ENCODE measurements at places on chromosomes 11 and 22. TPM values are rescaled to one million over a fixed set of nuclear protein-coding genes. Genes with fewer than 3 reads are reported as not detected.

NDUFS8 gene
- total RNA-seq, result 105 TPM

TEF gene
- 9.0 TPM for total RNA-seq

BIK gene
- 1.3 TPM for total RNA-seq

LINC01488 gene
- not detected for total RNA-seq

FSHB gene
- not detected for total RNA-seq

All from placental pericyte (primary cell).